ENCODE measurements at places on chromosomes 11 and 22. TPM values are rescaled to one million over a fixed set of nuclear protein-coding genes. Genes with fewer than 3 reads are reported as not detected.
A peak's percentile ranks its signal among the peaks of the same experiment; 100 is the strongest.

GRCh38 chr11:27455667-27456066 lies 16.9 kb downstream of the LGR4 start:
- no peak for DNase-seq

The DGCR6 gene
- 8.3 TPM for total RNA-seq

DNA sequence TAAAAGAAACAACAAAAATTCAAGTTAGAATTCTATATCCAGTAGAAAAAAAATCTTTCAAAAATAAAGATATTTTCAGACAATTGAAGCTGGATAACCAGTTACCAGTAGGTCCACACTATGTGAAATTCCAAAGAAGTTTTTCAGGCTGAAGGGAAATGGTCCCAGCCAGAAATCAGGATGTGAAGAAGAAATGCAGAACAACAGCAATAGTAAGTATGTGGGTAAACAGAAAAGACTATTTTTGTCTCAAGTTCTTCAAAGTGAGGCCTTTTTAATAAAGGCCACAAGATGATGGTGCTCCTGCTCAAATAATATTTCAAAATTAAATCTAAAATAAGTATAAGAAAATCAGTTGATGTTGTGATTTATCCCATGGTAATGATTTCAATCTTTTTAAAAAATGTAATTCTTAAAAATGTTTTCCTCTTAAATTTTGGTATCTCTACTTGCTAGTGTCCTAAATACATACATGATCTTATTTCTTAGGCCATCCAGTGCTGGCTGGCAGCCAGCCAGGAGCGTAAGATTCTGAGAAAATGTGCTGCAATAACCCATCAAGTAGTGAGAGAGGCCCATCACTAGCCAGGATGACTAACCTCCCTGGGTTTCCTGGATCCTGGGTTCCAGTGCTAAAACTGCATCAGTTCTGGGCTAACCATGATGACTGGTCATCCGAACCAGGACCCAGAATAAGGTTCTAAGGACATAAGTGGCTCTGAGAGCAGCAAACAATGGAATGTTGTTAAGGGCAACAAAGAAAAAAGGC lies 15.6 kb upstream of the UCP3 start:
- DNase-seq: no peak

DNA sequence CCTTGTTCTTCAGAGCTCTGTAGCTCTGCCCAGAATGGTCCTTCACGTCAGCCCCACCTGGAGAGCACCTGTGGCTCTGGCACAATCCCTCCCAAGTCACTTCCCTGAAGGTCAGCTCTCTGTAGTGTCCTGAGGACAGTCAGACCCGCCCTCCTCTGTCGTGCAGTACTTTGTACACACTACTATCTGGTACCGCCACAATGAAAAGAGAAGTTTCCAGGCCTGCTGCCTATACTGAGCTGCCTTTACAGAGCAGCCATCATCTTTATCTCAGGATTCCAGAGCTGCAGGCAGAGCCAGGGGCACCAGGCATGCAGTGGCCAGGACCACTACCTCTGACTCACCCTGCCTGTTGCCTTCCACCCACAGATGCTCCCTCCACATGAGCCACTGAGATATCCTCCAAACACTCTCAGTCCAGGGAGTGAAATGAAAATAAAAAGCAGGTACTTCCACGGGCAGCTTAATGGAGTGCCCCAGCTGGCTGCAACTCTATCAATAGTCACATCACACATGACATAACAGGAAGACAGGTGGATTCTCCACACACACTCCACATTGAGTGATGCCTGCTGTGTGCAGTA lies 7.3 kb downstream of the PACSIN2 start:
- DNase-seq: peak; percentile 69
